NCI-H1417 treated with DMSO at 0.1 percent for 48 hours (cell line): ENCODE measurements at places on chromosomes 11 and 22.

DNA sequence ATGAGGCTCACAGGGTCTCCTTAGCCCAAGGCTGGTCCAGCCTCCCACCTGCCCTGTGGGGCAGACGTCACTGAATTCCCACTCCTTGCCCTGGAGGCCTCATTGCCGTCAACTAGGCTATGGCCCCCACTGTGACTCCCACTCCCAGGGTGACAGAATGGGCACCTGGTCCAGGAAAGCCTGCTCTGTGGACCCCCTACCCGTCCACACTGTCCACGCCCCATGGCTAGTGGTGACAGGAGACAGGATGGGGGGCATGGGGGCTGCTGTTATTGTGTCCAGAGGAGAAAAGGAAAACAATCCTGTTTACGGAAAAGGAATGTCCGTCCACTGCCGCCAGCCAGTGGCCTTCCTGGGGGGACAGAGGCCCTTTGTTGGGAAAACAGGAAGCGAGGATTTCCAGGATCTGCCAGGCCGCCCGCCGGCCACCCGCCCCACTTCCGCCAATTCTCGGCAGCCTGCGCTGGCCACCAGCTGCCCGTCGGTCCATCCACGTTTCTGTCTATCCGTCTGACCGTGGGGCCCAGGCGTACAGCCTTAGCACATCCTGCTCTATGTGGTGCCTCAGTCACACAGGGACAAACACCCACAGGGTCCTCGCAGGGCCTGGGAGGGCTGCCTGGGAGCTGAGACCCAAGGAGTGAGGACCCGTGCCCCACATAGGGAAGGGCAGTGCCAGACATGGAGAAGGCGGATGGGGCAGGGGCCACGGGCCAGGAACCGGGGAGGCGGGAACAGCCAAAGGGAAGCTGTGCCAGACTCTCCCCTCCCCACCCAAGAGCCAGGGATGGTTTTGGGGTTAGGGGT, 19.5 kb downstream of the CRELD2 start:
- no peak for DNase-seq

GRCh38 chr11:20125927-20126326, 34.3 kb downstream of the DBX1 start:
- DNase-seq = no peak

DNA sequence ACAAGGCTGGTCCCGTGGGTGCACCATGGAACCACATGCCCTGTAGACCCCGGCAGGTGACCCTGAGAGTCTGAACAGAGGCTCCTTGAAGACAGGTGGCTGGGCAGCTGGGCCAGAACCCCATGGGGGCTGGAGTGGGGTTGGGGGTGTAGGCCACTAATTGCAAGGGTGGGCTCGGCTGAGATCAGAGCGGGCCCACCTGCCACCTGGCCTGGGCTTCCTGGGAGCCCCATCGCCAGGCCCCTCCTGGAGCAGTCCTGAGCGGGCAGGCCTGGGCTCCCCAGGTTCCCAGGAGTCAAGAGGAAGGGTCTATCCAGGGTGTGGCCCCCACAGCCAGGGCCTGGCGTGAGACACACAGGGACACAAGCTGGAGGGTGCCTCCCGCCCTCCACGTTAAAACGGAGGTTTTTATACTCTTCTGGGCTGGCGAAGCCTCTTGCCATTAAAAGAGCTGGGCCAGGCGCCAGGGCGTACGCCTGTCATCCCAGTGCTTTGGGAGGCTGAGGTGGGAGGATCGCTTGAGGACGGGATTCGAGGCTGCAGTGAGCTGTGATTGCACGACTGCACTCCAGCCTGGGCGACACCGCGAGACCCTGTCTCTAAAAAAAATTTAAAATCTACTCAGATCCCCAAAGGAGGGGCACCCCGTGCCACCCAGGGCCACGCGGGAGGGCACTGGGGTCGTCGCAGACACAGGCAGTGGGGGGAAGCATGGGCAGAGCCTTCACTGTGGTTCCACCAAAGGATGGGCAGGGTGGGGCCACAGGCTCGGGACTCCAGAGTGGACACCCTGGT, 4.8 kb upstream of the TRABD start:
- no peak for DNase-seq

- no peak for DNase-seq
Observed at GRCh38 chr11:98507208-98507607, 513.5 kb upstream of the CNTN5 start.

DNA sequence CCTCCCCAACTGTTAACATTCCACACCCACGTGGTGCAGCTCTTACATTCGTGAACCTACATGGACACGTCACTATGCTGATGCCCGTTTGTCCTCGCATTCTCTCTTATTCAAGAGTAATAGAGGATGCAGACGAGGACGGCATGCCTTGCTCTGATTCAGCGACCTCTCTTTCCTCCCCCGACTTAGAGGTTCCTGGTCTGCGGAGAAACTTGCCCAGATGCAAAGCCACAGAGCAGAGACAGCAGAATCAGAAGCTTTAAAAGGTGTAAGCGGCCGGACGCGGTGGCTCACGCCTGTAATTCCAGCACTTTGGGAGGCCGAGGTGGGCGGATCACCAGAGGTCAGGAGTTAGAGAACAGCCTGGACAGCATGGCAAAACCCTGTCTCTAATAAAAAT, 288.0 kb downstream of the NTM start:
- DNase-seq = no peak

DNA sequence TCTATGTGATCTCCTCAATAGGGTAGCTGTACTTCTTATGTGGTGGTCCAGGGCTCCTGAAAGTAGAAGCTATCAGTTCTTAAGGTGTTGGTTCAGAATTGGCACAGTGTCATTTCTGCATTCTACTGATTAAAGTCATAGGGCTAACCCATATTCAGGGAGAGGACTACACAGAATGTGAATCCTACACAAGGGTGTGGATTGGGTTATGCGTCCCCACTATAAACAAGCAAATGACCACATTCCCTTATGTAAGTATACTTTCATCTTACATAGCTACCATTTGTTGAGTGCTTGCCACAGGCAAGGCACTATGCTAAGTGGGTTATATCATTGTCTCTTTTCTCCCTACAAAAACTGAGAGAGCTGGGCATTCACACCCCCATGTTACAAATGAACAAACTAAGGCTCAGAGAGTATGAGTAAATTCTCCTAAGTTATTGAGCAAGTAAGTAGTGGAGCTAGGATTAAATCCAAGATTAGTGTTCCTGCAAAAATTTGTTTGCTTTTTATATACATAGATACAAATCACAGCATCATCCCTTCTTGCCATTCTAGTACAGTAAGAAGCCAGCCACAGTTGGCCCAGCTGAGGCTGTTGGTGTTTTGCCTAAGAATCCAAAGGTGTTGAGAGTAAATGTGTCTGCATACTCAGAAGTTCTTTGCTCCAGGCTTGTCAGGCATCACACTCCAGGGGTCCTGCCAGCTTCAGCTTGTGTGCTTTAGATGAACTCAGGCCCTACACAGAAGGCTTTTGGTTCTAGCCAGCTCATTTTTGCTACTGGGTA, 157.8 kb downstream of the KIF18A start:
- DNase-seq = no peak
